ENCODE measurements at places on chromosomes 5 and 9.

GRCh38 chr5:169339869-169340268, 38.9 kb upstream of the SLIT3 start:
- no peak for DNase-seq

DNA sequence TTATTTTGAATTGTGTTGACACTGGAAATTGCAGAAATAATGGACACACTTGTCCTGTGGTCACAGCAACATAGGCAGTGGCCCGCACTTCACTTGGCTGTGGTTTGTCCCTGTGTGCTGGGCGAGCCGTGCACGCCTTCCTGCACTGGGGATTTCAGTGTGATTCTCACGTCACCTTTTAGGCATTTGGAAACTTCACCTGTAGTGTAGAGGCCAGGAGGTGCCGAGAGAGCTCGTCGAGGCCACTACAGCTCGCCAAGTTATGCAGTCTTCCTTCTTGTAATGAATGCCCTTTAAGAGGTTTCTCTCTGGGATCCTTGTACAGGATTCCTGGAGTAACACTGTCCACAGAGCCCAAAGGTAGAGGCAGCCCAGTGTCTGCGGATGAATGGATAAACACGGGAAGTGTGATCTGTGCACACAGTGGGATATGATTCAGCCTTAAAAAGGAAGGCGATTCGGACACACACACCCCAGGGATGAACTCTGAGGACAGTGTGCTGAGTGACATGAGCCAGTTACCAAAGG, 14.7 kb downstream of the TRAF2 start:
- no peak for DNase-seq

- DNase-seq = no peak
These were observed 23.5 kb upstream of the IFNE start for GRCh38 chr9:21505425-21506179.

GRCh38 chr5:1899201-1899600, 16.5 kb upstream of the IRX4 start:
- DNase-seq = no peak

- no peak for DNase-seq
These were observed 235.9 kb upstream of the TRPM3 start for GRCh38 chr9:71357346-71357745.

DNA sequence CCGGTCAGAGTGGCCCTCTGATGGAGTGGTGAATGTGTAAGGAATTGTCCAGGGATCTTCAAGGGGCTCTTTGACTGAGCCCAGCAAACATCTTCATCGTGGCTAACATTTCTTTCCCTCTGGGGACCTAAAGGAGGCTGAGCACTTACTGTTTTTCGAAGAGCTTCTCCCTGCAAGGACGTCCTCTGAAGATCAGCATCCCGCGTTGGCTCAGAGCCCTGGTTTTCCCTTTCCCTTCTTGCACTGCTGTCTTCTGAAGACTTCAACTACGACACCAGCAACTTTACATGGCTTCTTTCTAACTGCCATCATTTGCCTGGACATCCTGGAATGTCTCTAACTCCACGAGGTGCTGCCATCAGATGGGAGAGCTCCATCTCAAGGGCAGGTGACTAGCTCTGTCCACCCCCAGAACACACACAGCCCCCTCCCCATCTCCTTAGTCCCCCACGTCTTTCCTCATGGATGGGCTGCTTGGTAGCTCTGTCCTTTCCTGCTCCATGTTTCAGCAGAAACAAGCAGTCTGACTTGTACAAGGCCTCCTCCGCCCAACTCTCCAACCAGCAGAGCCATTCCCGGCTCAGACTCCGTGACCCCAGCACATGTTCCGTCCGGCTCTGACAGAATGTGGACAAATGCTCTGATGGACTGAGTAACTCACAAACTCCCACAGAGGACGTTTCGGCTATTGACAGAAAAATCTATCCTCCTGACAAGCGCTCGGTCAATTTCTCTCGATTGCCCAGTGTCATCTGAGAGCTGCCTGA, 17.1 kb downstream of the SHB start:
- DNase-seq = no peak

- DNase-seq = no peak
These were observed 9.1 kb downstream of the AFAP1L1 start for GRCh38 chr5:149280802-149281201.

GRCh38 chr5:36397901-36398536, 96.3 kb upstream of the RANBP3L start:
- DNase-seq = peak; percentile 70

DNA sequence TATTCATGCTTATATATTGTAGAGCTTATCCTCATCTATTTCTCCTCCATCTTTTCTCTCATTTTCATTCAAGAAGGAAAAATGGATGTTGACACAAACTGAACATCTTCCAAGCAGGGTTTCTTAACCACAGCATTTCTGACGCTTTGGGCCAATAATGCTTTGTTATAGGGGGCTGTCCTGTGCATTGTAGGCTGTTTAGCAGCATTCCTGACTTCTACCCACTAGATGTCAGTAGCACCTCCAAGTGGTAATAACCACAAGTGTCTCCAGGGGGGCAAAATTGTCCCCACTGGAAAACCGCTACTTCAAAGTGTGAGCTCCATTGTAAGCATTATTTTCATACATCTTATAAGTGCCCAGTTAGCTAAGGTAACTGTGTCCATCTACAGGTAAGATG, 2.6 kb upstream of the TXNDC8 start:
- DNase-seq = peak; percentile 49

DNA sequence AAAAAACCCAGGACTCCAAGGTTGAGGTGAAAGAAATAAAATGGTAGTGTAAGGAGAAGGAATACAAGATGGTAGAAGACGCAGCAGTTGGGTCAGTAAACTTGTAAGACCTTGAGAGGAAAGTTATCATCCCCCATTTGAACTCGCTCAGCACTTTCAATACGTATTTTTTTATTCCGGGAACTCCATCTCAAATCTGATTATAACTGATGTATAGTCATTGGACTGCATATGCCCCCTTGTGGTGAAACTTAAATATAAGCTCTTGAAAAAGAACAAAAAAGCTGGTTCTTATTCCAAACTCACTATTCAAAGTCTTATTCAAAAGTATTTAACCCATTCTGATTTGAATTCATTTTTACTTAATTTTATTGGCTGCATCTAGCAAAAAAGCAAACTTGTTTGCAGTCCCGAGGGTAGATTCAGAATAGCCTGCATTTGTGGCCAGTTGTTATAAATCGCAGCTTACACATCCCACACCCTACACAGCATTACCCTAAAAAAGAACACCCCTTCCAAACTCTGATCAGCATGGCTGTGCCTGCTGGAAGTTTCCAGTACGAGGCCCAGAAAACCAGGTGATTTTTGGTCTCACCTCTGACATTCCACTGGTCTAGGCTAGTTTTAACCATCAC, 118.0 kb downstream of the ESM1 start:
- peak; percentile 81 for DNase-seq

- no peak for DNase-seq
These were observed 397.8 kb downstream of the TLE4 start for GRCh38 chr9:79969393-79970145.

- DNase-seq = peak; percentile 44
These were observed 68.8 kb upstream of the SSBP2 start for GRCh38 chr5:81819556-81820317.

DNA sequence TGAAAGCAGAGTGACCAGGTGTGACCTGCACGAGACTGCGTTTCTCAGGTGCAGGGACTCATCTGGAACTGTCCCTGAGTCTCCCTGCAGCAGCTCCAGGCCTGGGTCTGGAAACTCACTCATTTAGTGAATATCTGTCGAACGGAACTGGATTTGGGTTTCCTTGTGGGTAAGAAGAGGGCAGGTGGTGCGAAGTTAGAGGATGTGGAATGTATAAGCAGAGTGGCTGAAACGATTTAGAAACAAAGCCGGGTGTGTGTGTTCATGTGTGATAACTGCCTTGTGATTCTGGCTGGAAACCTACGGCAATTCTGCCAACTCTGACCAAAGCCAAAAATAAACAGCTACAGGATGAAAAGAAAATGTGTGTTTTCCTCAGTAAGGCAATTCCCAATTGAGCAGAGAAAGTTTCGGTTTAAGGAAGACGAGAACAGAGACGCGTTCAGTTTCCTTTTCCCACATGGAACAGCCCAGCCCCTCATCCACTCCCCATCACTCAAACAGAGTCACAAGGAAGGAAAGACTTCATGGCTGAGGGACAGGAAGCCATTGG, 130.3 kb downstream of the NSG2 start:
- no peak for DNase-seq

DNA sequence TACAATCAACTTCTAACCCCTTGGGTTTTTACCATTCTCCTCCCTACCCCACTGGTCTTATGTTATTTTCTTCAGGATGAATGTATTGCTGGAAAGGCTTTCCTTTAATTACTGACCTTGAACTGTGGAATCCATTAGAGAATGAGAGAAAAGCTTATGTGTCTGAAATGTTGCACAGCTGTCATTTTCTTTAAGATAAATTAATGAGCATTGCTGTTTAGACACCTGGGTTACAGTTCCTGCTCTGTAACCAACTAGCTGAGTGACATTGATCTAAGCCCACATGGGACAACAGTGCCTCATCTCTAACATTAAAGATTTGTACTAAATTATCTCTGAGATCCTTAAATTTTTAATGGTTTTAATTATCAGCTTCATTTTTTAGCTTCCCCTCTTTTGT, 507.0 kb downstream of the TAF11L14 start:
- no peak for DNase-seq

DNA sequence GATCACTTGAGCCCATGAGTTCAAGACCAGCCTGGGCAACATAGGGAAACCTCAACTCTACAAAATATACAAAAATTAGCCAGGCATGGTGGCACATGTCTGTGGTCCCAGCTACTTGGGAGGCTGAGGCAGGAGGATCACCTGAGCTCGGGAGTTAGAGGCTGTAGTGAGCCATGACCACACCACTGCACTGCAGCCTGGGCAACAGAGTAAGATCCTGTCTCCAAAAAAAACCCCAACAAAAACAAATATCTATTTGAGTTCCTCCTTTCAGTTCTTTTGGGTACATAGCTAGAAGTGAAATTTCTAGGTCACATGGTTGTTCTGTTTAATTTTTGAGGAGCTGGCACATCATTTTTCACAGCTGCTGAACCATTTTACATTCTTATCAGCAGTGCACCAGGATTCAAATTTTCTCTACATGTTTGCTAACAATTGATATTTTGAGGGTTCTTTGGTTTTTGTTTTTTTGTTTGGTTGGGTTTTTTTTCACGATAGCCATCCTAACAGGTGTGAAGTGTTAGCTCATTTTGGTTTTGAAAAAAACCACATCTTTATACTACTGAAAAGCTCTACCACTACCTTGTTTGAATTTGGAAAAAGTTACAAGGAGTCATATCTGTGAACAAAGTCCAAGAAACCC, 176.9 kb upstream of the SLC12A2 start:
- DNase-seq = no peak

GRCh38 chr9:128495804-128496417, 8.6 kb upstream of the GLE1 start:
- DNase-seq = no peak

GRCh38 chr5:14146725-14147124, 3.6 kb downstream of the TRIO start:
- no peak for DNase-seq

GRCh38 chr9:70600506-70600905, 186.0 kb upstream of the KLF9 start:
- DNase-seq = peak; percentile 85

DNA sequence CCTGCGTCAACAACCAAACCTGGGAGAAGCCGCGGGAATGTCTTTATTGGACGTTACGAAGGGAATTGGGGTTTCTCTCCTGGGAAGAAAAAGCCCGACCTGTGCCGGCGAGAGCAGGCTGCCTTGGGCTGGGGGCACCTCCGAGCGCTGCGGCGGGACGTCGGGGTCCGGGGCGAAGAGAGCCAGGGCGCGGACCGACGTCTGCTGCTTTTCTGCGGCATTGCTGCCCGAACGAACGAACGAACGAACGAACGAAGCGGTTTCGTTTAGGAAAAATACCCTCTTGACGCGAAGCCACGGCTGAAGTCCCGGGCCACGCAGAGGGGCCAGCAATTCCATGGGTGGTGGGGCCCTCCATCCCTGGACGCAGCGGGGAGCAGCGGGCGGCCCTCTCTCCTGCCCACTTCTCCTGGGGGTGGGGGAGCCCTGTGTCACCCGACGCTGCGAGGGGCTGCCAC, 4.8 kb upstream of the PITX1 start:
- DNase-seq = no peak

DNA sequence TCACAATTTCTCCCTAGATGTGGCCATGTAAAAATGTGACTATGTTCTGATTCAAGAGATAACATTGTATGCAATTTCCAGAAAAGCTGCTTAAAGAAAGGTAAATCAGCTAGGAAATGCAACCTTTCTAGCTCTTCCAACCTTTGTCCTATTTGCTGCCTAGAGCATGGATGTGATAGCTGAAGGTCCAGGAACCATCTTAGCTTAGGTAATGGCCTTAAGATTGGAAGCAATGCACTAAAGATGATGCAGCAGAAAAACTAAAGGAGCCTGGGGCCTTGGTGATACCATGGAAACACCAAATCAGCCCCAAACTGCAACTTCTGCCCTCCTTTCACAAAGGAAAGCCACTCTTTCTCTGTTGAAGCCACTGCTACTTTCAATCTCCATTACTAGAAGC, 27.0 kb downstream of the CPLANE1 start:
- DNase-seq = no peak

DNA sequence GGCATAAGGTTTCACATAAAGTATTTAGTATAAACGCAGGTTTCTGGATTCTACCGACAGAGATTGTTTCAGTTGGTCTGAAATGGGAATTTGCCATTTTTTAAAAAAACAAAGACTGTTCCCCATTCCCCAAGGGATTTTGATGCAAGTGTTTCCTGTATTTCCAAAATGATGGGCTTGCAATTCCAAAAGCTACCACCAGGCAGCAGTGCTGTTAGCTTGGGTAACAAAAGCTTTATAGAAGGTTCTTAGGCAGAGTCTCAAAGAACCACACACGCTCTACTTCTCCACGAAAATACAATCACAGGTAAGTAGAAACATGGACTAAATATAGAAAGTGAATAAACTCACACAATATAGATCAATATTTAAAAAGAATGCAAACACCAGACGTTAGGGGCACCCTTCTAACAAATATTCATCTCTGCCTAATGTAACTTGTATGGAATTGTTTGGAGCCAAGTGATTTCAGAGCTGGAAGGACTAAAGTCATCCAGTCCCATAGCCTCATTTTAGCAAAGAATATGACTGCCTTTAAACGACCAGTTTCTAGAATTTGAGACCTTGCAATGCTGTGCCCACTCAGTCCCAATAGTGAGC, 154.3 kb downstream of the SPOCK1 start:
- DNase-seq = peak; percentile 89

- no peak for DNase-seq
These were observed 238.0 kb upstream of the IRX2 start for GRCh38 chr5:2989517-2989916.

- DNase-seq = no peak
These were observed 190.9 kb downstream of the ICE1 start for GRCh38 chr5:5613261-5613990.

Measured in fibroblast of pulmonary artery (primary cell).